ENCODE measurements at places on chromosomes 1 and 21. TPM values are rescaled to one million over a fixed set of nuclear protein-coding genes. Genes with fewer than 3 reads are reported as not detected.

DNA sequence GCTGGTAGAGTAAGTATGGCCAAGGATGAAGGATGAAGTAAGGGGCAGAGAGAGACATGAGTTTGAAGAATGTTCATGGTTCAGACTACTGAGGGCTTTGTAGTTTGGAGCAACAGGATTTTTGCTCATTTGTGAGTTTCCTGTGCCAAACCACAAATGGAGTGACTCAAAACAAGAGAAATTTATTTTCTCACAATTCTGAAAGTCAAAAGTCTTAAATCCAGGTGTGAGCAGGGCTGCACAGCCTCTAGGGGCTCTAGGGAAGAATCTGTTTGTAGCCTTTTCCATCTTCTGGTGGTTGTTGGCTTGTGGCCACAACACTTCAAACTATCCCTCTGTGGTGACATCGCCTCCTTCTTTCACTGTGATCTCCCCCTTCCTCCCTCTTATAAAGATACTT is 58.9 kb downstream of the RHOU start:
- no peak for DNase-seq

DNA sequence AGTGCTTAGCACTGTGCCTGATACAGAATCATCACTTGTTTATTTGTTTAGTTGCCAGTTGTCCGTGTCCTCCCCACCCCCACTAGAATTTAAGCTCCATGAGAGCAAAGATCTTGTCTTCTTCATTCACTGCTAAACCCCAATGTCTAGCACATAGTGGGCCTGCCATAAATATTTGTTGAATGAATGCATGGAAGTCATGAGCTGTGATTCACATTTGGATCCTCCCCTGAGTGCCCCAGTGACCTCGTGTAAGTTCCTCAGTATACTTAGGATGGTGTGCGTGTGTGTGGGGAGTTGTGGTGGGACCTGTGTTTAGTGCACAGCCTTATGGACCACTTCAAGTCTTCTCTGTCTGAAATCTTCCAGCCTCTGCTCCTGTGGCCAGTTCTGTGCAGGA is 23.1 kb downstream of the IER5 start:
- no peak for DNase-seq

DNA sequence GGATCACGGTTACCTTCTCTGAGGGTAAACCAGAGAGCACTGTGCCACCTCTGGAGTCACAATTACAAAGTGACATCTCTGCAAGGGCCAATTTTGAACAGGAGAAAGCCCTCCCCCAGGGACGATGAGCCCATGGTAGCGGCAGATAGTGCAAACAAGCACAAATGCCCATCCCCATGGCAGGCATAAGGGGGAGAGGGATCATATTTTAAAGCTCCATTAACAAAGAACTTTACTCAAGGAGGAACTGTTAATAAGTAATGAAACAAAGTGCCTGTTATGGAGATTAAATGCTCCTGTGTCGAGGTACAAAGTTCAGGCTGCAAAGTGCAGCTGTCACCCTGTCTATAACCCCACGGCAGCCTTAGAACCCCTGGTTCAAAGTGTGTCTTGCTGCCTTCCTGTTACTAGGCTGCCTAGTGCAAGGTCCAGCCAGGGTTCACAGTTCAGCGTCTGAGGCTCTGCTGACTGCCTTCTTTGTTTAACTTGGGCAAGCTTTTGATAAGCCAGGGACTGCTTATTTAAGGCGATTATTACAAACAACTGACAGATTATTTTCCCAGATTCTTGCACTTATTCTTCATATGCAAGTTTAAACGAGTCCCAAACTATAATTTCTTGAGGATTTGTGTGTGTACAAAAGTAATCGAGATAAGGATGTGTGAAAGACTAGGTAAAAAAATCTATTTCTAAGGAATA is 75.7 kb upstream of the NRIP1 start:
- no peak for DNase-seq

DNA sequence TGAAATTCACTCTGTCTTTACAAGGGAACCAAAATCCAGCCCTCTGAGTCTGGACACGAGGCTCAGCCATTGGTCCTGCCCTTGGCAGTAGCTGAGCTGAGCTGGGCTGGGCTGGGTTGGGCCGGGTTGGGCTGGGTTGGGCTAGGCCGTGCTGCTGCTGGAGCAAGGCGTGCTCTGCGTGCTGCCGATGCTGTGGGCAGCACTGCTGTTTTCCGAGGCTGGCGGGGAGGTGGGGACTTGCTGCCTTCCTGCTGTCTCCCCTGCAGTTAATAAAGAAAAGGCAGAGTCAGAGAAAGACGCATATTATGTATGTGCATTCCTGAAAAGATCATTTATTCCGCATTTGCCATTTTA is 182.9 kb downstream of the CDC7 start:
- DNase-seq: no peak

DNA sequence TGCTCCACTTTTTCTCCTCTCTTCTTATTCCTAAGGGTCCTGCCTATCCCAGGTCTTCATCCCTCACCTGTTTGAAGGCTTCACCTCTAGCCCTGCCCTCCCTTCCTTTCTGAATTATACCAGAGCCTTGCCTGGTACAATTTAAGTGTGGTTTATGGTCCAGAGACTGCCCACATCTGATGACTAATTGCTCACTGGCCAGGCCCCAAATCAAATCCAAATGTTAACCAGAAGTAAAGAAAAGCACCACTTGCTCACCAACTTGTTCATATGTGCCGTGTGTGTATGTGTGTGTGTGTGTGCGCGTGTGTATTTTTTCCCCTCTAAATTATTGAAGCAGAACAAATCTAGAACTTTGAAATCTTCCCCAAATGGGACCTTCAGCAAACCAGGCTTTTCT is 26.4 kb downstream of the MYOM3 start:
- DNase-seq: no peak

KRTAP10-1 gene
- total RNA-seq: not detected

GRCh38 chr21:38439957-38440356 is 58.3 kb downstream of the ERG start:
- DNase-seq: no peak

PAPPA2 gene
- 6.1 TPM for total RNA-seq

GRCh38 chr1:181793831-181794230 is 267.7 kb downstream of the ZNF648 start:
- DNase-seq: no peak

TP73 gene
- total RNA-seq: 0.41 TPM

- DNase-seq: no peak
These were observed 16.2 kb upstream of the PPIE start for GRCh38 chr1:39722495-39722894.

GRCh38 chr1:171877701-171878100 is 36.4 kb downstream of the DNM3 start:
- DNase-seq: no peak

DNA sequence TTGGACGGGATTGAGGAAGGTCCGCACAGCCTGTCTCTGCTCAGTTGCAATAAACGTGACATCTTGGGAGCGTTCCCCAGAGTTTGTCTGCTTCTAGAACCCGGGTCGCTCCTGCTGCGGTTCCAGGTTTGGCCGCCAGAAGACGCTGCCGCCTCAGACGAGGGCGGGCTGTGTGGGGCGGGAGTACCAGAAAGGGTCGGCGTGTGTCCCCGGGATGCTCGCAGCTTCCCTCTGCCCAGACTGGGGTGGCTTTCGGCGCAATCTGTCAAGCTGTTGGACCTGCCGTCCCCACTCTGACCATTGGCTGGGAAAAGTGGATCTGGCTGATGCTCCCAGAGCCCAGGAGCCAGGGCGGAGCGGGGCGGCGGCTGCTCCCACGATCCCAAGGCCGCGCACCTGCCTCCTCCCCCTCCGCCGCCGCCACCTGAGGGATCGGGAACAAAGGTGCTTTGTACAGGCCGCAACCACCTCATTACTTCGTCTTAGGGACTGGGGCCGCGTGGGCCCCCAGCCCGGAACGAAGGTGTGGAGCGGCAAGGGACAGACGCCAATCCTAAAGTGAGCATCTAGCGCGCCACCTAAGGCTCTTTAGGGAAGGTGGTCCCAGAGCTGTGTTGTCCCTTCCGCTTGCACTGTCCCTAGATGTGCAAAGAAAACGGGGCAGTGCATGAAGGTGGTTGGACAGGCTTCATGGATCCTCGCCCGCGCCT is 683 bp upstream of the EFNA4 start:
- DNase-seq: no peak

DNA sequence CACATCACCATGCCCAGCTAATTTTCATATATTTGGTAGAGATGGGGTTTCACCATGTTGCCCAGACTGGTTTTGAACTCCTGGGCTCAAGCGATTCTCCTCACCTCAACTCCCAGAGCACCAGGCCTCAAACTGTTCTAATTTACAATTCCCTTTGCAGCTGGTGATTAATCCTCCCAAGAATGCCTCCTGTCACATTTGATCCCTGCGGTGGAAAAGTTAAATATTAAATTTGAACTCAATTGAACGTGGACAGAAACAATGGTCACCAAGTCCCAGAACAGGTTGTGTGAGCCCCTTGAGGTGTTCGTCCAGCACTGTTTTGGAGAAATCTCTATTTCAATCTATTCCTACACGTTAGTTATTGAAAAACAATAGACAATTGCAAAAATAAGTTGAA is 2.0 kb upstream of the ANKRD35 start:
- no peak for DNase-seq

- DNase-seq: no peak
These were observed 74.1 kb upstream of the CD34 start for GRCh38 chr1:207984831-207985572.

GRCh38 chr1:247102381-247102780 is 1.8 kb downstream of the ZNF669 start:
- DNase-seq: no peak

- DNase-seq: peak; percentile 36
These were observed 138.4 kb downstream of the PLXNA2 start for GRCh38 chr1:208105756-208106155.

- DNase-seq: no peak
These were observed 2.5 kb downstream of the ITLN2 start for GRCh38 chr1:160952129-160952510.

GRCh38 chr21:24881506-24881905 is 725.8 kb downstream of the MRPL39 start:
- DNase-seq: no peak

ECM1 gene
- total RNA-seq: 0.41 TPM

GRCh38 chr1:37288900-37289299 is 185.5 kb upstream of the ZC3H12A start:
- no peak for DNase-seq

DNA sequence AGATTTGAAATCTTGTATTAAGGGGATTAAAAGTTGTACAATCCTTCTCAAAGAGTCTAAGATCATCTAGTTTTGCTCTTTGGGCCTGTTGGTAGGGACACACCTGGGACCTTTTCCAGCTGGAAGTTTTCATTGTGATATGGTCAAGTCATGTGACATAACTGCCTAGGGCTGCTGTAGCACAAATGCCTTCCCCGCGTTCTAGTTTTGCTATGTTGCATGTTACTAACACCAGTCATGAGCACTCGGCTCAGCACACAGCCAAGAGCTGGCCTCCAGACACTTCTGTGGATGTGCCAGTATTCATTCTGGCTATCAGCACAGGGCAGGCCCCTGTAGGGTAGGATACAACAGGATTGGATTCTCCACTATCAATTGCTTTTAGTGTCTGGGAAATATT is 14.6 kb upstream of the FLG2 start:
- DNase-seq: no peak

- no peak for DNase-seq
These were observed 82.8 kb upstream of the ST6GALNAC5 start for GRCh38 chr1:76784502-76784901.
